ENCODE measurements at places on chromosomes 16 and 17.

DNA sequence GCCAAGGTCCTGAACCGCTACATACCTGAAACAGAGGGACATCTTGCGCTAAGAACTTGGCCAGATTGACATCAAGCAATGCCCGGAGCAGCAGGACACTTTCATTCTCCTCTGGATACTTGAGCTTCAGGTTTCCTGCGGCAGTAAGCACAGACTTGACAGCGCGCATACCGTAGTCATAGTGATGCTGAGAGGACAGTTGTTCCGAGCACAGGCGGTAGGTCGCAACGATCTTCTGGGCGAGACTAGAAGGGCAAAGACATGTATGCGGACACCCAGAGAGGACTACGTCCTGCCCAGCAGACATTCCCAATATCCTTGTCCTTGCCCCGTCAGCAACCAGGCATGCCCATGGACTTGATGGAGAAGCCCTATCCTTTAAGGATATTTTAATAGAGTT, 112.9 kb downstream of the DNAH3 start:
- DNase-seq = no peak

GRCh38 chr17:80969674-80970043, 22.0 kb upstream of the CHMP6 start:
- DNase-seq = no peak

- DNase-seq = no peak
These were observed 179.8 kb downstream of the KATNIP start for GRCh38 chr16:27729516-27730304.

DNA sequence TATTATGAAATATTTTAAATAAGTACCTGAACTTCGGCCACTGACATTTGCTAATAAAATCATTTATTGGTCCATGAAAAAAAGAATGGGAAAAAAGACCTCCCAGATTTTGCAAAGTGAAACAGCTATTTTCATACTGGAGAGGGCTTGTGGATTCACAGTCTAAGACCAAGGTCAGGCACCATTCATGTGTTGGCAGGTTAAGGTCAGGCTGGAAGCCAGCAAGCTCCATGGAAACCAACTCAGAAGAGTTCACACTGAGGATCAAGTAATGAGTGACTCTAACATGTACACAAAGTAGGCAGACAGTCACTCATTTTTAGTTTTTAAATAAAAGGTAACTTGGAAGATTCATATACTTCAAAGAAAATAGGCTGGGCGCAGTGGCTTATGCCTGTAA, 3.4 kb downstream of the DNAJA2 start:
- DNase-seq = no peak

DNA sequence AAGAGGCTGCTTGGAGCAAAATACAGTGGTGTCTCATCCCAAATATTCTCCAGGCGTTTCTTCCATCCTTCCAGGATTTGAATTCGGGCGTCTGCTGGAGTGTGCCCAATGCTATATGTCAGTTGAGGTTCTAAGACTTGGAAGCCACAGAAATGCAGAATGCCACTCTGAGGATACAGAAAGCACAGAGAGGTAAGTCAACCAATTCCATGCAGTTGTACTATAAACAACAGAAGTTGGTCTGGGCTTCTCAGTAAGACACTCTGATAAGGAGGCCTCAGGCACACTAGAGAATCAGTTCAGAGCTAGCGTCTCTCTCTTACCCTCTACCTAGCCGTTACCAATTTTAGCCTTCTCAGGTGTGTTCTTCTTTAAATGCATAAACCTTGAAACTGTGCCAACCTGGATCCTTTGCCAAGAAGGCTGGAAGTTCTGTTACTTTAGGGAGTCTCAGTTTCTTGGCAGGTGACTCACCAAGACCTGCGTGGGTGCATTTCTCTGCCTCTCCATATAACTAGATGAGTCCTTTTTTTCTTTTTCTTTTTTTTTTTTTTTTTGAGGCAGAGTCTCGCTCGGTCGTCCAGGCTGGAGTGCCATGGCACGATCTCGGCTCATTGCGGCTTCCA, 15.1 kb downstream of the NQO1 start:
- DNase-seq = no peak

- DNase-seq = no peak
These were observed 19.5 kb downstream of the ATP2A1 start for GRCh38 chr16:28897826-28898225.

GRCh38 chr17:57605675-57606105, 139.4 kb downstream of the CCDC182 start:
- no peak for DNase-seq

DNA sequence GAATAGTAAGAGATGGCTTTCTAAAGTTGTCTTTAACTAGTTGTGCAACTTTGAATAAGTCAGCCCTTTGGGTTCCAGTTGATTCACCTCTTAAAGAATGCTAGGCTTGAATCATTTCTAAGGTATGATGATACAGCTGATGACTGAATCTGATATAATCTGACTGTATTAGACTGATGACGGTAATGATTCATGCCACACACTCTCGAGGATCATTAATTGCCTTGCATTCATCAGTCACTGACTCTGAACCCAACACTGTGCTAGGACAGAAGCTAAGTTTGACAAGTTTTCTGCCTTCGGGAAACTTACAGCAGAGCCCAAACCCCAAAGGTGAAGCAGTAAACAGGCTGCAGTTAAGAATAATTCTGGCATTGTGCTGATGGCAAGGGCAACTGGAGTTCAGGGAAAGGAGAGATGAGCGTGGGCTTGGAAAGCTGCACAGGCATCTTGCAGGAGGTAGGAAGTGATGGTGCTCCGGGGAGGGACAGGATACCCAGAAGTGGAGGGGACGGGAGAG, 25.8 kb downstream of the ASIC2 start:
- DNase-seq = no peak

DNA sequence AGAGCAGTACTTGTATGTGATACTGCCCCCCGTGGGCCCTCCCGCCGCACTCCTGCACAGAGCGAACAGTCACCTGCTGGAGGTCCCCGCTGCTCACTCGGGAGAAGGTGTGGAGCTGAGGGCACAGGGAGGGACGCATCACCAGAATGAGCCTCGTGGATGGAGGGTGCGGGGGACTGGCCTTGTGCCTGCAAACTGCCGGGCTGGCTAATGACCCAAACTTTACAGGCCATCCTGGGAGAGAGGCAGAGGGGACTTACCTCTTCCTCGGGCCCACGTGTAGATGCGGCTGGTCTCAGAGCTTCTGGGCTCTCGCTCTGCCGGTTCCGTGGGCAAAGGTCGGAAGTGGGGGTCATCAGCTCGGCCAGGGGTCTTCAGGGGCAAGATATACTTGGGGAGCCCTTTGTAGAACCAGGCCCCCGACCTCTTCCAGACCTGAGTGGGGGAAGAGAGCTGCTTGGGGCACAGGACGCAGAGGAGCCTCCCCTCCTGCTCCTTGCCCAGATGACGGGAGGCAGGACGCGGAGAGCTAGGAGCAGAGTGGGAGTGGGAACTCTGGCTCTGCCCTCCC, 65.5 kb upstream of the DOC2B start:
- DNase-seq = no peak

- DNase-seq = no peak
These were observed 34.6 kb upstream of the TNRC6C start for GRCh38 chr17:77923776-77924513.

DNA sequence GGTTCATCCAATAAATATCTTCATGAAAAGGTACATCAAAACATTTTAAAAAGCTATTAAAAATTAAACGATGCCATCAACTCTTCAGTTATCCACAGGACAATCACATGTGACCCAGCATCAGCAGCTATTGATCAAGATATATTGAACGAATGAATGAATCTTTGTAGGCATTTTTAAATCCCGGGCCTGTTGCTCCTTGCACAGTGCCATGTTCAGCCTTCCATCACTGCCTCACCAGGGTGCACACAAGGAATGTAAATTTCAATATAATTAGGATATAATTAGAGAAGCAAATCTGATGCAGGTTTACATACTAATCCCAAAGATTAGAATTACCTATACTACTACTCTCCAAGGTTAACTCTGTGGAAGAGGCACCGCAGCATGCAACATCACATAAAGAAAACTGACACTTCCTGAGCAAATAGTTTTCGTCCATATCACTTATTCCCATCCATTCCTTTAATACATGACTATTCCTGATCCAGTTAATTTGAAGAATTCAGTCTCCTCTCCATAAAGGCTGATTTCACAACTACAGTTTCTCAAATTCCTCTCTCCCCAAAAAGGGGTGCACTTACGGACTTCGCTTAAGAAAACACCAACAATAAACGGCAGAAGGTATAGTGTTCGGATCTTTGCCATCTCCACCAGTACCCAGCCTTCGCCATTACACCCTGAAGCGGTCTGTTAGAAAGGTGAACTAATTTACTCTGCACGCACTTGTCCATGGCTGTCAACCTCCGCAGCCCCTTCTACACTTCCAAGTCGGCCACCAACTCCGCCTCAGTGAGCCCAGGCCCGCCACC, 938 bp downstream of the NCOR1 start:
- DNase-seq = no peak

GRCh38 chr17:17381446-17382064, 78.4 kb downstream of the NT5M start:
- no peak for DNase-seq

DNA sequence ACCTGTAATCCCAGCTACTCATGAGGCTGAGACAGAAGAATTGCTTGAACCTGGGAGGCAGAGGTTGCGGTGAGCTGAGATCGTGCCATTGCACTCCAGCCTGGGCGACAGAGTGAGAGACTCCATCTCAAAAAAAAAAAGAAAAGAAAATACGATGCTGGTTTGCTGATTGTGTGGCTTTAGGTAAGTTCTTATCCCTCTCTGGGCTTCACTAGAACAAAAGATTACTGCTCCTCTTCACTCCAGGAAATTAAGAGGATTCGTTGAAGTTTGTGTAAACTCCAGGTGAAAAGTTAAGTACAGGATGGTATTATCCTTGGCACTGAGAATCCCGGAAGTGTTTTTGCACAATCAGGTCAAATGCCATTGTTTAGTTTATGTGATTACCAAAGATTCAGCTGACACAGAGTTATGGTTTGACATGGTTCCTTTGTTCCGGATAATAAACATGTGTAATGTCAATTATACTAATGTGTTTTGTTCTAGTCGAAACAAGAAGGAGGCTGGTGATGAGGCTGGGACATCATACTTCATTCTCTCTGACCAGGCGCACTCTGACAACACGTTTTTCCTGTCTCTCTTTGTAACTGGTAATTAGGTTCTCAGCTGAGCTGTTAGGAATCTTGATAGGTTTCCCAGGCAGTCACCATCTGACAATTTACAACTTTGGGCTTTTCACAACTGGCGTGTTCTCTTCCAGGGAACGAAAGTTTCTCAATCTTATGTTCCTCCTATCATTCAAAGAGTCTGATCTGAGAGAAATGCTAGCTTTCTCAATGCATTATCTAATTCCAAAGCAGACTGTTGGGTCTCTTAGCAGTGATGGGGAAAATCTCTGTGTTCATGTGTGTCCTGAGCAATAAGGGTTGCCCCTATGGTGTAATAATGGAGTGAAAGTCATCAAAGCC, 10.8 kb upstream of the TAOK1 start:
- DNase-seq = no peak

DNA sequence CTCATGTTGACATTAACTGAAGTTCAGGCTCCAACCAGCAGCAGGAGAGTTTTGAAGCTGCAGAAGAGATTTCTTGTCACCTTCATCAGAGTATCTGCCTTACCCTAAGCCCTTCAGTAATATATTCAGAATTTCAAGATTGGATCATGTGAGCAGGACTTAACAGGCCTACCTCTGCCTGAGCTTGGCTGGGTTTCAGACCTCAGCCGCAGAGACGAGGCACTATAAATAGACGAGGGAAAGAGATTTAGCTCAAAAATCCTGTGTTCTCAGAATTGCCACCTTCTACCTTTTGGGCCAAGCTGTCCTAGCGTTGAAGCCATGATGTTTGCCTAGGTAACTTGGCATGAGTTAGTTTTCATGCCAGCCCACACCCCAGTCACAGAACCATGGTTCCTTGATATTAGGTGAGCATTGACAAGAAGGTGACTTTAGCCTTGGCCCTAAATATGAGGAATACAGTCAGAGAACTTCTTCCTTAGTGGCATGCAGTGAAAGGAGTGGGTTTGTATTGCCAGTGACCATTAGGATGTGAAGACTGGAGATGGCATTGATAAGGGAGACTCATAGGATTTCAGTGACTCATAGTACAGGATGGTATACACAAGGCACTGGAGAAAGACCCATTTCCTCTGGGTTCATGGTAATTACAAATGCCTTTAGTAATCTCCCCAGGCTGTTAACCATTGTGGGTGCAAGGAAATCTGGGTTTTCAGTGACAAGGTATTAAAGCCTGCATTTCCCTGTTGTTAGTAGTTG, 224.3 kb downstream of the MSI2 start:
- no peak for DNase-seq

GRCh38 chr17:16415031-16415924, at the start of gene TRPV2:
Gene TRPV2, plus strand, starts transcription at chr17:16415571. Its CDS starts 2,098 bp downstream, at chr17:16417669.
- no peak for DNase-seq

DNA sequence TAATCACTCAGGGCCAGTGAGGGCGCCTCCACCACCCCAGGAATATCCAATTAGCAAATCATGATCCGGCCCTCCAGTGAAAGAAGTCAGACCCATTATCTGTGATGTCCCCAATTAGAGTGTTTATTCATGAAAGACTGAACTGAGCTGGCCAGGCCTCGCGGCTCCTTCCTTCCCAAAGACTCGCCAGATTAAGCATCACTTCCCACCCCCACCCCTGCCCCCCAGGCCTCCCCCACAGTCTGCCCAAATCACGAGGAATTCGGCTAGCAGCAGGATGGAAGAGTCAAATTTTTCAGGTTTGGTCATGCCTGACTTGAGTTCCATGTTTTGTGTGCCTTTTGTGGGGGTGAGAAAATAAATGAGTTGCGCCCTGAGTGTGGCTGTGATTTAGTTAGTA, 298.4 kb upstream of the SALL1 start:
- DNase-seq = no peak

- DNase-seq = peak; percentile 81
These were observed 29.7 kb downstream of the RAI1 start for GRCh38 chr17:17710728-17711541.

DNA sequence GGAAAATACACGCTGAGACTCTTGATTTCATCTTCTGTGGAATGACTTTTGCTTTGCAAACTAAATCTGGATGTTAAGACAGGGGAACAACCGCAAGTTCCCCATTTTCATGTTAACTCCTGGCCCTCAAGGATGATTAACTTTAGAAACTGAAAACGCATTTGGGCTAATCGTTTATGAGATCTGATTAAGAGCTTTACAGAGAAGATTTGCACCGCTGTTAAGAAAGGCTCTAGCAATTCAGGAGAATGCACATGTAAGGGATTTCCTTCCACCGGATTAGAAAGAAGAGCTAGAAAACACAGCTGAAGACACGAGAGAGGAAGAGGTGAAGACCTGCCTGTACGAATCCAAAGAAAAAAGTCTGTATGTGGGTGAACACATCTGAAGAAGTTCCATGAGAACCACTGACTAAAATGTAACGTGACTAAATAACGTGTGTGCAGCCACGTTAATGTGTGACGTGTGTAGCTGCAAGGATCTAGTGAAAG, 106.4 kb downstream of the YPEL2 start:
- DNase-seq = no peak

Measured in coronary artery (tissue), 2 donors.